ENCODE measurements at places on chromosomes 5 and 9.

GRCh38 chr9:101235105-101235866 is 149.5 kb downstream of the BAAT start:
- peak; percentile 6 for DNase-seq

DNA sequence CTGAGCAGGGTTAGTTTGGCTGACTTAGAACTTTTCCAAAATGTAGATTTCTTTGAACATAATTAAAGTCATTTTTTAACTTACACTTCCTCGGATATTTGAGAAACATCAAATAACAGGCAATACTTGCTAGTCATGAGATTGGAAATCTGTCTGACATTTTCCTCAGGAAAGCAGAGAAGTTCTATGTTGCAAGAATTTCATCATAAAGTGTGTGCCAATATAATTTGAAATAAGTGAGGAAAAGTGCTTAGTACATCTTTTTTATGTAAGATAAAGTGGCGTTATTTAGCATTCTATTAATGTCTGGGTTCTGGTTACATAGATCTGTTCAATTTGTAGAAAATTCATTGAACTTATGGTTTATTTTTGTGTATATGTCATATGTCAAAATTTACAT is 48.7 kb upstream of the C5orf47 start:
- no peak for DNase-seq

- DNase-seq = no peak
These were observed 22.9 kb upstream of the CFAP95 start for GRCh38 chr9:69797675-69798074.

DNA sequence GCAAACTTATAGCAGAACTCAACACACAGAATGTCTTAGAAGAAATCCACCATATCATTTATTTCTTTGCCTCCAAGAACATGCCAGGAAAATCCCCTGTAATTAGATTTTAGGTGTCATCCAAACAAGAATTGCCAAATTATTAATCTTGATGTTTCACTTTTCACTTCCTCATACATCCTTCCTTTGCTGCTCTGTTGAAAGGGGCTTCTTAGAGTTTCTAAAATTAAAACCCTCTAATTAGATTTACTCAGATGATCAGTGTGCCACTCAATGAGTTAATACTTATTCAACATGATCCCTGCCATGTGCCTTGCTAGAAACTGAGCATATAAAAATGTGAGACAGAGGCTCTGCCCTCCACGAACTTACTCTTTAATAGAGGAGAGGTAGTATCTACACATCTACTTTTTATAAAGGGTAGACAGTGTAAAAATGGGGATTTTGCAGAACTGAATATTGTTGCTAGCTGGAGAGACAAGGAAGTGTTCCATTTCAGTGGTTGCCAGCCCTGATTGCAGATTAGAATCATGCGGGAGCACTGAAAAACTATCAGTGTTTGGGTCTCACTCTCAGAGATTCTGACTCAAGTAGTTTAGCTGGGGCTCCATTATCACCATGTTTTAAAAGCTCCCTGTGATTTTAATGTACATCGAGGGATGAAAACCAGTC is 498.4 kb downstream of the TLE4 start:
- DNase-seq = no peak

GRCh38 chr9:114286146-114286679 is 36.7 kb upstream of the ORM1 start:
- DNase-seq = no peak
